Kidney glomerular epithelial cell (primary cell): ENCODE measurements at places on chromosomes 5 and 9.
A peak's percentile ranks its signal among the peaks of the same experiment; 100 is the strongest.

DNA sequence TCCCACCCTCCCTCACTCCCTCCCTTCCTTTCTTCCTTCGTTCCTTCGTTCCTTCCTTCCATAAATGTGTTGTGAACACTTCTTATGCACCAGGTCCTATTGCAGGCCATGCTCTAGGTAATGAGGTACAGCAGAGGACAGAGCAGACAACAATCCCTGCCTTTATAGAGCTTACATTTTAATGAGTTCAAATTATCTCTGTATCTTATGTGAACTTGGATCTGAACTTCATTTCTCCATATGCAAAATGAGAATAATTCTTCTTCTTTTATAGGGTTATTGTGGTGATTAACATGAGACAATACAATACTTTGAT lies 37.2 kb downstream of the SLC27A6 start:
- DNase-seq: no peak

- DNase-seq: peak; percentile 94
Measured at GRCh38 chr5:152499814-152500535, 94.9 kb upstream of the NMUR2 start.

DNA sequence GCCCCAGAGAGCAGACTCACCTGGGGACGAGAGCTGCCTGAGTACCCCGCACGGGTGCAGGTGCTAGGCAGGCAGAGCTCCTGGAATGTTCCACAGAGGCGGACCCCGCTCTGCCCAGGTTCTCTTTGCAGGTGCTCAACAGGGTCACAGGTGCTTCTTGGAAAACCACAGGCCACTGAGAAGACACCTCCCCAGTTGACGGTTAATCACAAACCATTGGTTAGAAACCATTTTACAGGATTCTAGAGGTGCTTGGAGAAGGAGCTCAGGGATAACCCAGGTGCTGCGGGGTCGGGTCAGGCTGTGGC lies 17.3 kb upstream of the SLC6A19 start:
- no peak for DNase-seq

DNA sequence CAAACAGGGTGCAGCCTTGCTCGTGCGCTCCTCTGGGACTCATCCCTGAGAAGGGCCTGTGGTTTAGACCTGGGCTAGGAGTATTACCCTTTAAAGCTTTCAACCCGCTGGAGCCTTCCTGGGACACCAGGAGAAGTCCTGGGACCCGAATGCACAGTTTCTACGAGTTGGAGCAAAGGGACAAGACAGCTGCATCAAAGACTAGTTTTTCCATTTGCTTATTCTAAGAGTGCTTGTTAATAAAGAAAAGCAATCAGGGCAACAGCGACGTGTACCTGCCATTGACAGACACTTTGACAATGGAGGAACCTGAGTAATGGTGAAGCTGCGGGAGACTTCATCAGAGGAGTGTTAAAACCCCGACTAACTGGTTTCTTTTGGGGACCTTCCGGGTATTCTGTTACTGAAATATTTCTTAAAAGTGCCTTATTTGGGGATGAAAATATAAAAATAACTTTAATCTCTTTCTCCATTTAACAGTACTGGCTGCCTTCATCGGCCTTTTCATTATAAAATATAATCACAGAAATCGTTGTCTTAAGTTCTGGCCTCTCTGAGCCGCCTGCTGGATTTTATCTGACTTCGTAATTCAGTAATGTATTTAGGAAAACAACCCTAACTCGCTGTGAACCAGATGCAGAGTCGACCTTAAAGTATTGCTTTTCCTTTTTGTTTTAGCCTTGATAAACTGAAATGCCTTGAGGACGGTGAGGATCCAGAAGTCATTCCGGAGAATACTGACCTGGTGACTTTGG lies 732 bp downstream of the SNAPC3 start:
- peak; percentile 31 for DNase-seq

- peak; percentile 67 for DNase-seq
Measured at GRCh38 chr5:93580927-93581445, at the start of gene NR2F1-AS1. Gene NR2F1-AS1 (minus strand): TSS chr5:93581219.

DNA sequence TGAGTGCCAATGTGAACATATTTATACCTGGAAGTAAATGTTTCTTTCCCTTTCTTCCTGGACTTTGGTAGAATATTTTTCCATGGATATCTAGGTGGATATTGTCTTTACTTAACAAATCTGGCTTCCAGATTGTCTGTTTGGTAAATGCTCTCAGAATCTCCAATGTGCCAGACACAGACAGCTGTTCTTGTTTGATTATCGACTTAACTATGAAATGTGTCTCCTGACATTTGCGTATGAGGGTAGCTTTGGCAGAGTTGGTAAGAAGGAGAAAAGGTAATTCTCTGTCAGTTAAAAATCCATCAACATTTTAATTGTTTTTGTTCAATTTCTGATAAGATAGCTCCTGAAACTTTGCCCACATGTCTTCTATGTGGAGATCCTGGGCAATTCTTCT lies 196.4 kb upstream of the NUDT12 start:
- no peak for DNase-seq

DNA sequence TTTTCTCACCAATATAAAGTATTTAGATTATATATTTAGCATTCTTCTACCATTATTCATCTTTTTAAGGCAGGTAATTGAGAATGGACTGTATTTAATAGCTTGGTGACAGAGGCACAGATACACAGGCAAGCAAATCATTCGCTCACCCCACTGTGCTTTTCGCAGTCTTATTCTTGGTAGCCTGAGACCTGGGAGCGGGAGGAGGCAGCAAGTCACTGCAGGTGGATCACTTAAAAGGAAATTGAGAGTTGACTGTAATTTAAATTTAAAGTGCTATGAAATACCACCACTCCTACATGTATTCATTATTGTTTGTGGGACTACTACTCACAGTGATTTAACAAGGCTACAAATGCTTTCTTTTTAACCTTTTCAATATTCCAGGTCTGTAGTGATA lies 9.7 kb downstream of the RICTOR start:
- no peak for DNase-seq

DNA sequence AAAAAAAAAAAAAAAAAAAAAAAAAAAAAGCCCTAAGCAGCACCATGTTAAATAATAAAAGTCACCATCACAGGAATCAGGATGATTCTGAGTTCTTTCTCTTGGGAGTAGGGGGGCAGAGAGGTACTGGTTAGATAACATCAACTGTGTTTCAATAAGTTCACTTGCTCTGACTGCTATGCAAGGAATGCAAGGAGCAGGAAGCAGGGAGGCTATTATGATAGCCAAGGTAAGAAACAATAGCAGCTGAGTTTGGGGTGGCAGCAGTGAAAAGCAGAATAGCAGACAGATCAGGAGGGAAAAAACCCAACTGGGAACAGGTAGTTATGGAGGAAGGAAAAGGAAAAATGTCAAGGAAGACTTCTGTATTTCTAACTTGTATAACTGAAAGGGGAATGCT lies 8.2 kb downstream of the CEP120 start:
- DNase-seq: no peak

DNA sequence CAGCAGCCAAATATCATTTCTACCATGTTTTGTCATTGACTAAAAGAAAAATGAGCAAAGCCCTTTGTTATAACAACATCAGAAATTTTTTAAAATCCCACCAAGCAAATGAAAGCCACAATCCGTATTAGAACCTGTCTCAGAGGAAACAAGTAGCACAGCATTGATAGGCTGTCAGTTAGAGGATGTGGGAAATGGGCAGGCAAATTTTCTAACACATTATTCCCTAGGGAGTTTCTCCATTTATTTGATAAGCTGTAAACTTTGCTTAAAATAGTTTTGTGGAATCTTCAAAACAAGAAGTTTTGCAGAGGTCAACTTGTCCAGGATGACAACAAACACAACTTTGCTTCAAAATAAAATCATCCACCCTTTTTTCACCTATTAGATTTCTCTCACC lies 53.6 kb upstream of the APC start:
- DNase-seq: no peak

GRCh38 chr9:72213906-72214305 lies 64.7 kb downstream of the GDA start:
- no peak for DNase-seq

DNA sequence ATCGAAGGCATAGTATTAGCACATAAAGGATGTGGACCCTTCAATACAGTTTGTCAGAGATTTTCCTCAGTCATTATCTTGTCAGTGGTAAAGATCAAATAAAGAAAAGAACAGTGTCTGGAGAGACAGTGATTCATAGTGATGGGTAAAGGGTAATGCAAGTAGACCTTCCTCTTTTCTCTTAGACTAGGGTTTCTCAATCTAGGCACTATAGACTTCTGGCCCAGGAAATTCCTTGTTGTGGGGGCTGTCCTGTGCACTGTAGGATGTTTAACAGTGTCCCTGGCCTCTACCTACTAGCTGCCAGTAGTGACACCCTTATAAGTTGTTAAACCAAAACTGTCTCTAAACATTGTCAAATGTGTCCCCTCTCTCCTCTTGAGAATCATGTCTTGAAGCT lies 6.9 kb downstream of the CAMK4 start:
- no peak for DNase-seq

DNA sequence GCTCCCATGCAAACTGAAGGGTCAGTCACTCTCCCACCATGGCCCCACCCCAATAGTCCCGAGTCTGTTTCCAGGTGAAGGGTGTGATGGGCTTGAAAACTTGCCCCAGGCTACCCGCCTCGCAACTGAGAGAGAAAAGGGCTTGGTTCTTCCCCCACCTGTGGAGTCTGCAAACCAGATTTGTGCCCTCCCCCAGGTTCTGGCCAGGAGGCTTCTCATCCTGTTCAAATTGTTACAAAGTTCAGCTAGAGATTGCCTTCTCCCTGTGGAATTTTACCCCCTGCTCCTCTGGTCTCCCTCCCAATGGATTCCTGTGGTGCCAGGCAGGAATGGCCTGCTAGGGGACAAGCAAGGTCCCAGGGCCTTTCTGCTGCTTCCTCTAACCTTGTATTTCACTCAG lies 93.1 kb upstream of the ACO1 start:
- no peak for DNase-seq

DNA sequence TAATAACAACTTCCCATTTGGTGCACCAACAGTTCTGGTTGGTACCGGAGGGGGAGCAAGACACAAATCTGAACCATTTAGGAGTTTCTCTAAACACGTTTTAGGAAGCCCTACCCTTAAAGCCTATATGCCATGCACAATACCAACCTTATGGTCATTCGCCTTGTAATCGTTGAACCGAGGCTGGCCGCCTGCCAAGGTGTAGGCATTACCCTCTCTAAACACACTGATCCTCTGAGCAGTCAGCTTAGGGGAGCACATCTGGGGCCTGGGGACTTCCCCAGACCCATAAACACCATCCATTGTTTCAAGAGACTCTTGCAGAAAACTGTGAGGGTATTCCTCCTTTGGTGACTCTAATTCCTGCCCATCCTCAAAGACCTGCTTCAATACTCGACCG lies 328 bp downstream of the GRXCR2 start:
- no peak for DNase-seq

- peak; percentile 98 for DNase-seq
Measured at GRCh38 chr5:73796164-73797131, 170.5 kb downstream of the ARHGEF28 start.

DNA sequence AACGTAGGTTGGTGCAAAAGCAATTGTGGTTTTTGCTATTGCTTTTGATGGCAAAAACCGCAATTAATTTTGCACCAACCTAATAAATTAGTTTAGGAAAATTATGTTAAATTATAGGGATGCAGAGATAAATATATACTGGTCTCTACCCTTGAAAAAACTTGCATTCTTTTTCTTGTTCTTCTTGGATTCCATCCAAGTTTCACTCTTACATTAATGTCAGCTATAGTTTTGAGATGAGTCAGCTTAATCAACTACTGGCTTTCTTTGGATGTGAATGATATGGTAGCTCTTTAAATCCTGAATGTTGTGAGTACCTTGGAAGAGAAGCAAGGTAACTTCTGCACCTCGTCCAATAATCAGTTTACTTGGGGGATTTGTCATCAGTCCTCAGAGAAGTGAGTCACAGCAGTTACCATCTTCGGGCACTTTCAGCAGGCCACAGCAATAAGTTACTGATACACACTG lies 549.0 kb upstream of the ZNF608 start:
- no peak for DNase-seq

DNA sequence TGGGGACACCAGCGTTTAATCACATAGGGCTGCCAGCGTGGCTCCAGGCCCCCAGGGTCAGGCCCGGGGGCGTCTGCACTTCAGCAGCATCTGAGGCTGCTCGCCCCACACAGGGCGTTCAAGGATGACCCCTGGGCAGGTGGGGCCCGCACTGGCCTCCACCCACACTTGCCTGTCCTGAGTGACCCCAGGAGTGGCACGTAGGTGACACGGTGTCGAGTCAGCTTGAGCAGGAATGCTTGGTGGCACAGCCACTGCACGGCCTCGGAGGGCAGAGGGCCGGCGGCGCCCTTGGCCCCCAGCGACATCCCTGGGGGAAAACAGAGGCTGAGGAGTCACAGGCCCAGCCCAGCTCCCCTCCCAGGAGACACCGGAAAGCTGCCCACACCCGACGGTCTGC lies 29.0 kb downstream of the SLC6A18 start:
- DNase-seq: no peak

DNA sequence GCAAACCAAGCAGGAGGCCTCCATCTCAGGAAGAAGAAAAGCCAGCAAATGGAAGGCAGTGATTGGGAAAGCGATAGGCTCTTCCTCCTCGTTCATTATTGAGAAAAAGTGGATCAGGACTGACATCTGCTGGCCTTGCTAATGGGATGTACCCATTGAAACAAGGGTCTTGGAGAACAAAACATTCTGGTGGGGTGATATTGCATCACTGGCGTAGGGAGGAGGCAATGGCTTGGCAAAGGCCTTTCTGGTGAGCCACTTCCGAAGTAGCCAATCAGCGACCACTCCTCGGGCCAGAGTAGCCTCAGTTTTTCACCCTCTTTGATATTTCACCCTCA lies 86.7 kb upstream of the NFIB start:
- no peak for DNase-seq

DNA sequence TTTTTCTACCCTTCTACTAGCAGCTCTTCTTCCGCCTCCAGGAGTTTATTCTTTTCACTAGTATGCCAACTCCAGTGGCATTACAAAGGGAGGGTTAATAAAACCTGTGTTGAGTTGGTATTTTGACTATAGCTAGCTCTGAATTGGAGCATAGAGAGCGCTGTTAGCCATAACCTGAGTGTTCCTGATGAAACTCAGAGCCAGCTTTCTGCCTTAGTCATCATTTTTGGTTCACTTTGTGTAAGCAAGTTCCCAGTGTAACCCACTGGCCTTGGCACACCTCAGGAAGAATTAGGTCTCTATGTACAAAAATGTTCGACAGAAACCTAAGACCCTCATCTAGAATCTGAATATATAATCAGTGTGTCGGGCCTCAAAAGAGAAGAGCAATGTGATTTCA lies 238.9 kb downstream of the NR3C1 start:
- no peak for DNase-seq

DNA sequence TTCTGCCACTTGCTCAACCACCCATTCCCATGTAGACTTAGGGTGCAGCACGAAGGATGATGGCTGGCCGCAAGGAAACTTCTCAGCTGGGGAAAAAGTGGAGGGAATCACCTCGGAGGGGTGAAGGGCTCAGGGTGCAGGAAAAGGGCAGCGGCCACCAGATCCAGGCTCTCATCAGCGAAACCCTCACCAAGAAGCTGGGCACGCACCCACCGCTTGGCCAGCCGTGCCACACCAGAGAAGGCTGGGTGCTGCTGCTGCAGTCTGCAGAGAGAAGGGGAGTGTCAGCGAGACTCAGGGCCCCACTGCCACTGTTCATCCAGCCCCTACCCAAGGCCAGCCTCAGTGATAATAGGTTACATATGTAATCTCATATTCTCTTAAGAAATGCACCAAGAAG lies 8.6 kb downstream of the NOL6 start:
- no peak for DNase-seq

GRCh38 chr9:28970241-28970654 lies 1397.0 kb upstream of the C9orf72 start:
- DNase-seq: no peak
